ENCODE measurements at places on chromosomes 7 and 10.

DNA sequence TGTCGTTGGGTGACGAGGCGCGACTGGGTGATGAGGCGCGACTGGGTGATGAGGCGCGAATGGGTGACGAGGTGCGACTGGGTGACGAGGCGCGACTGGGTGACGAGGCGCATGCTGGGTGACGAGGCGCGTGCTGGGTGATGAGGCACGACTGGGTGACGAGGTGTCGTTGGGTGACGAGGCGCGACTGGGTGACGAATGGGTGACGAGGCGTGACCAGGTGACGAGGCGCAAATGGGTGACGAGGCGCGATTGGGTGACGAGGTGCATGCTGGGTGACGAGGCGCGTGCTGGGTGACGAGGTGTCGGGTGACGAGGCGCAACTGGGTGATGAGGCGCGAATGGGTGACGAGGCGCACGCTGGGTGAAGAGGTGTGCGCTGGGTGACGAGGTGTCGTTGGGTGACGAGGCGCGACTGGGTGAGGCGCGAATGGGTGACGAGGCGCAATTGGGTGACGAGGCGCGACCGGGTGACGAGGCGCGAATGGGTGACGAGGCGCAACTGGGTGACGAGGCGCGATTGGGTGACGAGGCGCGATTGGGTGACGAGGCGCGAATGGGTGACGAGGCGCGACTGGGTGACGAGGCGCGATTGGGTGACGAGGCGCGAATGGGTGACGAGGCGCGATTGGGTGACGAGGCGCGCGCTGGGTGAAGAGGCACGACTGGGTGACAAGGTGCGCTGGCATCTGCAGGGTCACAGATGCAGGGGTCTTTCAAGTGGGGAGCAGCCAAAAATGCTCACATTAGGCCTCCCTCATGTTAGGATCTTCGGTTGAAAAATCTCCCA is 7.9 kb upstream of the NOM1 start:
- DNase-seq = no peak

DNA sequence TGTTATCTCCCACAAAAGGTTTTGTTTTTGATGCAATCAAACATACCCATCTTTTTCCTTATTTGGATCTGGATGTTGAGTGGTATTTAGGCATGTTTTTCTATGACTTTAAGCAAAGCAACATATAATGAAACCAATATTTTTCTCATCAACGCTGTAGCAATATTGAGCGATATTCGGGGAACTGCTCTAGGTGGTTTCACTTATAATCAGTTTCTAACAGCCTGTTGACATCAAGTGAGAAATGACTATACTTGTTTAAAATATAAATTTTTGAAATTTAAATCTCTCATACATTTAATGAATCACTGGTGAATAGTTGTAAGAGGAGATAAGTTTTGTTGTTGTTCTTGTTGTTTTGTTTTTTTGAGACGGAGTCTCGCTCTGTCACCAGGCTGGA is 52.8 kb upstream of the CCAR1 start:
- DNase-seq = no peak

DNA sequence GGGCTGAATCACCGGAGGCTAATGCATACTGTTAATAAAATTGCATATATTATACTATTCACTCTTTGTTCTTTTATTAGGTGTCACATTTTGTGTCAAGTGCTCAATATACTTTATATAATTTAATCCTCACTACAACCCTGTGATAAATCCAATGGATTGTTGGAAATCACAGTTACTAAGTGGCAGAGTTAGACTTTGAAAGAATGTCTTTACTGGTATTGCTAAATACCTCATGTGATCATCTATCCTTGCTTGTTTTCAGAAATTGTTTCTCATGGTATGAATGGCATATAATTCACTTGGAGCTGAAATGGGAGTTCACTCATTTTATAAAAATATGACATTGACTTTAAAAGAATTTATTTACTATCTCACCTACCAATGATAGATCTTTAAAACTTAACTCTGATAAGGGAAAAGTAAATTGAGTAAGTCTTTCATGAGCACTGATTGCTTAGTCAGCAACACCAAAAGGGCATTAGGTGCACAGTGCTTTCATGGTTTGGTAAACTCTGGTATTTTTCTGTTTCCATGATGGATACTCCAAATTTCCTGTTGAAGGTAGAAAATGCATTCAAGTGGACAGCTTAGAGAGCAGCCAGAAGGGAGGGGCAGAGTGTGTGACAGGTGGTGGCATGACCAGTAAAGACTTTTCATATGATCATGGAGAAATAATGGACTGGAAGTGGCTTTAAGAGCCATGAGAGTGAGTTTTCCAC is 22.6 kb downstream of the ENKUR start:
- DNase-seq = no peak

DNA sequence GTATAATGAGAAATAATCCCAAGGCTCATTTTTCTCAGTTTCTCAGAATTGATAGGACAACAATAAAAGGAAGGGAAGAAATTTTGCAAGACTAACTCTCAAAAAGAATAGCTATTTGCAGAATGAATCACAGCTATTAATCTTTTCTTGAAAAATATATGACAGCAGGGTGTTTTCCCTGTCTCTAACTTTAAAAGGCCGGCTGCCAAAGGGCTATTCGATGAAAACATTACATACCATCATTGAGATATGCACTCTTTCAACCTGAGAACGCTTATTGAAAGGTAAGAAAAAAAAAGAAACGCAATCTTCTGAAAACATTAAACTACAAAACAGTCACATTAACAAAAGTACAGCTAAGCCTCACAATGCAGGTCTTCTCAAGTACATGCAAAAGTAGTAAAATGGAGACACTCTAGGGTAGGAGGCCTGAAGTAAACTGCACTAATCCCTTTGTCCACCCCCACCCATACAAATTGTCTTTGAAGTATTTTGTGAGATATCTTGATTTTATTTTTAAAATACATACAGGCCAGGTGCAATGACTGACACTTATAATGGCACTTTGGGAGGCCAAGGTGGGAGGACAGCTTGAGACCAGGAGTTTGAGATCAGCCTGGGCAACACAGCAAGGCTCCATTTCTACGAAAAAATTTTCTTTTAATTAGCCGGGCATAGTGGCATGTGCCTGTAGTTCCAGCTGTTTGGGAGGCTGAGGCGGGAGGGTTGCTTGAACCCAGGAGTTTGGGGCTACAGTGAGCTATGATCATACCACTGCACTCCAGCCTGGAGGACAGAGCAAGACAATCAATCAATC is 83.0 kb downstream of the PARD3 start:
- no peak for DNase-seq

GRCh38 chr7:137975768-137976167 is 26.1 kb downstream of the CREB3L2 start:
- DNase-seq = no peak

GRCh38 chr7:148625342-148625741 is 34.8 kb downstream of the C7orf33 start:
- no peak for DNase-seq

DNA sequence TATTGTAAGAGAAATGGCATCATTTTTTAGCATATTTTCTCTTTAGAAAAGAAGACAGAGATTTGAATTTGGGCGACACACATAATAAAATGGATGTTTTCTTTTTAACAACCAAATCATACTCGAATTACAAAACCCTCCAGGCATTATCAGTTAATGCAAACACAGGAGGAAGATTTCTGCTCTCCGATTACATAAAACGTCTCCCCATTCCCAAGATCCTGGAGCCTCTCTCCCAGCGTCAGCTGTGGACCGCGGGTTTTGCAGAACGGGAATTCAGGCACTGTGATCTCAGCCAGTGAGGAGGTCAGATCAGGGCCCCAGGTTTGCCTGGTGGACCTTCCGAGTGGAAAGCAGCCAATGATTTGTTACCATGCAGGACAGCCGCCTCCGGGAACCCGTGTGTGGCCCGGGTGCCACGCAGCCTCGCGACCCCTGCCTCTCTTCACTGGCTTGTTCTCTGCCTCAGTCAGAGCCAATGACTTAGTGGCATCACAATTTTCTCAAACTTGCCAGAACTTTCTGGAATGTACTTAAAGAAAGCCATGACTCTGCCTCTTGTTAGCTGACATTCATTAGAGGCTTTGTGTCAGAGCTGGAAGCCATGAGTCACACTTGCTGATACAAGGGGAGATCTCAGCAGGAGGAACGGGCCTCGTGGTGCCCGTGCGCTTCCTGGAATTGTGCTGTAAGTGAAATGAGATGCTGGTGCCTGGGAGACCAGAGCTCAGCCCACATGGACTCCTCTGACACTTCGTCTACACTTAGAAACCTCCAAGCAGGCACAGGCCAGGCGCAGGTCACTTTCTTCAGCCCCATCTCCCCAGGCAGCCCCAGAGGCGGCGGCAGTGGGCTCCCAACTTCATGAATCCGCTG is 246.1 kb downstream of the KLF6 start:
- no peak for DNase-seq

- no peak for DNase-seq
Measured at GRCh38 chr10:12191715-12192114, 4.0 kb downstream of the NUDT5 start.

GRCh38 chr10:5776136-5776880 is 36.9 kb downstream of the GDI2 start:
- DNase-seq = no peak

- peak; percentile 23 for DNase-seq
Measured at GRCh38 chr7:4845740-4846142, 16.1 kb downstream of the PAPOLB start.

DNA sequence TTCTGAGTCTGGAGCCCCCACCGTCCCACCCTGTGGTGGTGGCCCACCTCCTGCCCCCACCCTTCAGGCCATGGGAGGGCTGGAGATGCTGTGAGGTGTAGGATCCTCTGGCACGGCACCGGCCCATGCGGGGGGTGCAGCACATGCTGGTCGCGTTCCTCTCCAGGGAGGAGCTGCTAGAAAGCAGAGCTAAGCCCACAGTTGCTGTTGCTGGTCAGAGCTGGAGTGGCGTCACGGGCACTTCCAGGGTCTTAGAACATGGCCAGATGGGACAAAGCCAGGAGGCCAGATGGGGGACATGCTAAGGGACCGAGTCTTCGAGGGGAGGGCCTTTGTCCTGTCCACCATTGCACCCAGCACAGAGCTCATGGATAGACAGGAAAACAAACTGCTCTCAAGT is 21.6 kb downstream of the AGAP3 start:
- DNase-seq = no peak

DNA sequence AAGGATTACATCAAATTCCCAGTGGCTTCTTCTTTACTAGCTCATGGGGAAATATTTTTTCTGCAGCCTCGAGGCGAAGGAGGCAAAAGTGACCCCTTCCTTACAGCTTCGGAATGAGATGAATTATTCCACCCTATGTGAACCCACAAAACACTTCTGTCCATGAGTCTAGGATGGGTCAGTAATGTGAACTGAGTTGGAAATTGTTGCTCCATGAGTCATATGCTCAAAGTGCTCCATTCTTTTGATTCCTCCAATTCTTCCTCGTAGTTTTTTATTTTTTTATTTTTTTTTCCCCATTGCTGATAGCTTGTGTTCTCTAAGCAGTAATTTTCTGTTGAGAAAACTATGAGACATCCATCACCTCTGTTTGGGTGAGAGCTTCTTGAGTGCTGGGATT is 31.7 kb upstream of the FAM204A start:
- no peak for DNase-seq

DNA sequence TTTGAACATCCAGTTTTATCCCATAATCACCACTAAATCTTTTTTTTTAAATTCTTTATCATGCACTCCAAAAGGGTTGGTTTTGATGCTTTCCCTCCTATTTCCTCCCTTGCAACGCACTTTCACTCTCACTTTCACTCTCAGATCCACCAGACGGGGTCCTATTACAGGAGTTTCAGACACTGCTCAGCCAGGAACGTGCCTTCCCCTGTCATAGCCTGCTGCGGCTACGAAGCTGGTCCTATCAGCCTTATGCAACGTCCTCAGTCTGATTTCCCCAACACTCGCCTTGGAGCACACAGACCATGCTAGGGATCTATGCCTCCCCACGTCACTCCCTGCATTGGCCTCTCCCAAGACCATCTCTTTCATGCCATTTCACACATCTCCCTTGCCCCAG is 23.4 kb downstream of the ZPBP start:
- no peak for DNase-seq

- no peak for DNase-seq
Measured at GRCh38 chr7:101702362-101702850, 73.3 kb upstream of the MYL10 start.

DNA sequence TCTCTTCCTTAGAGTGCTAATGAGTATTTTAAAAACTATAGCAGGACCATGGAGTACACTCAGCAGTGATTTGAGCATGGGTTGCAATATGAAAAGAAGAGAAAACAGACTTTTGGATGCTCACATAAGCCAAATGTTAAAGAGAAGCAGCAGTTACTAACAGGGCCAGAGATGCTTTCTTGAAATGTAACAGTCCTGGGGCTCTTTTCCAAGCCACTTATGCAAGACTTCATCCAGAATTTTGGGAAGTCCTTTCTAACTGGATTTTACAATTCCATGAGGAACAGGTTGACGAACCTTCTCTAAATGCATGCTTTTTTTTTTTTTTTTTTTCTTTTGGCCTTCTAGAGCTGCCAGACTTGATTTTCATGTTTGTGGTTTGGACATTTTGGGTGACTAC is 282.0 kb downstream of the SEC23IP start:
- no peak for DNase-seq

DNA sequence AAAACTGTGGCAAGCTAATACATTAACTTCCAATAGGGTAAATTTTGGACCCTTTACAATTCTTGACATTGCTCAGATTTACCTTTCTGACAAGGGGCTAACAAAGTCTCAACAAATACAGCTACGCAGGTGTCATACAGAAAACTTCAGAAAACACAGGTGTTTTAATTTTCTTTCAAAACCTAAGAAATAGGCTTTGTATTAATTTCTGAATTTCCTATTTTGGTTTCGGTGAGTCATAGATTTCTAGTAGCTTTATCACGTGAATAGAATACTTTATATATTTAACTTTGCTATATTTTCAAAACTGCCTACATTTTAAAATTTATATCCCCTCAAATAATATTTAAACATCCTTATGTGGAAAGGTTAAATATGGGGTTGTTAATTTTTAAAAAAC is 215.3 kb downstream of the DGKB start:
- no peak for DNase-seq

DNA sequence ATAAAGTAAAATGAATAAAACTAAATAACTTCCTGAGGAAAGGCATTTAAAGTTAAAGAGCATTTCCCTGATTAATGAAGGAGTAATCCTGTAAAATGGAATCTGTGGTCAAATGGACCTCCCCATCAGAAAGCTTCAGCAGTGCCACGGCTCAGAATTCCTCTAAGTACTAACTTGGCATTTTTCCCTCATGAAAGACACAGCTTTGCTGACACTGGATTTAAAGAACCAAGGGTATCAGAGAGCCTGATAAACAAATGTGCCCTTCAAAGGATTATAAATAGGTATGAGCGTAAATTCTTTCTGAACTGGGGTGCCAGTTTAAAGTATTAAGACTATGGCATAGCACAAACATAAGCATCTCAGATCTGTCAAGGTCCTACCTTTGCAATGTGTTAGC is 24.2 kb upstream of the RNF148 start:
- no peak for DNase-seq

GRCh38 chr7:24504040-24504439 is 69.2 kb upstream of the PALS2 start:
- DNase-seq = no peak

- no peak for DNase-seq
Measured at GRCh38 chr10:119908166-119908565, 15.6 kb downstream of the SEC23IP start.

GRCh38 chr7:44264221-44264931 is 61.0 kb downstream of the CAMK2B start:
- DNase-seq = peak; percentile 98

Data from NCI-H2081 (cell line).